ENCODE measurements at places on chromosomes 5 and 9.

DNA sequence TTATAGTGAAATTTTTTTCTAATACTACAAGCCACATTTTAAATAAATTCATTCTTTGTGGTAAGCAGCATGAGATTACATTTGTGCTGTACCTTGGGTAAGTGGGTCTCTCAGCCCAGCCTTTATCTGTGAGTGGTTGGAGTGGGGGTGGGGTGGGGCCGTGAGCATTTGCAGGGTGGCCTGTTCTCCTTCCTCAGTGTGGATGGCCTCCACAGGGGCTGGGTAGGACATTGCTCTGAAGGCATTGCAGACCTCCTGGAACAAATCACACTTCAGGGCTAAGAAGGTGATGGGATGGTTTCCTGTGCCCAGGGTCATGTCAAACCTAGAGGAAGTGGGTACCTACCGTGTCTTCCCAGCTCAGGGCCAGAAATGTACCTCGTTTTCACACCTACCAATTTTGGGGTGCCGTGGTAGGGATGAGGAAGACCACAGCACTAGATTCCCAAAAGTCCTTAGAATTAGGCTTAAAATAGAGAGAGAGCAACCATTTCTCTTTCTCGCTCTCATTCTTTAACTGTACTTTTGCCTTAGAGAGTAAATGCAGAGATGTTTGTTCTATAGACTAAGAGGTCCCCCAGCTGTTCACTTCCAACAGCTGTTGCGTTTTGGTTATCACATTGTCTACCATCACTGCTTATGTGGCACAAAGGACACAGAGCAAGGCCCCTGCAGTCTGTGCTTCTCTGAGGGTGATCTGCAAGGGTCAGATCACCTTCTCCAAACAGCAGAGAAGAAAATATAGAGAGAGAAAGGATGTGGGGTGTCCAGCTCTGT, 83.4 kb upstream of the CTSL start:
- DNase-seq = no peak

DNA sequence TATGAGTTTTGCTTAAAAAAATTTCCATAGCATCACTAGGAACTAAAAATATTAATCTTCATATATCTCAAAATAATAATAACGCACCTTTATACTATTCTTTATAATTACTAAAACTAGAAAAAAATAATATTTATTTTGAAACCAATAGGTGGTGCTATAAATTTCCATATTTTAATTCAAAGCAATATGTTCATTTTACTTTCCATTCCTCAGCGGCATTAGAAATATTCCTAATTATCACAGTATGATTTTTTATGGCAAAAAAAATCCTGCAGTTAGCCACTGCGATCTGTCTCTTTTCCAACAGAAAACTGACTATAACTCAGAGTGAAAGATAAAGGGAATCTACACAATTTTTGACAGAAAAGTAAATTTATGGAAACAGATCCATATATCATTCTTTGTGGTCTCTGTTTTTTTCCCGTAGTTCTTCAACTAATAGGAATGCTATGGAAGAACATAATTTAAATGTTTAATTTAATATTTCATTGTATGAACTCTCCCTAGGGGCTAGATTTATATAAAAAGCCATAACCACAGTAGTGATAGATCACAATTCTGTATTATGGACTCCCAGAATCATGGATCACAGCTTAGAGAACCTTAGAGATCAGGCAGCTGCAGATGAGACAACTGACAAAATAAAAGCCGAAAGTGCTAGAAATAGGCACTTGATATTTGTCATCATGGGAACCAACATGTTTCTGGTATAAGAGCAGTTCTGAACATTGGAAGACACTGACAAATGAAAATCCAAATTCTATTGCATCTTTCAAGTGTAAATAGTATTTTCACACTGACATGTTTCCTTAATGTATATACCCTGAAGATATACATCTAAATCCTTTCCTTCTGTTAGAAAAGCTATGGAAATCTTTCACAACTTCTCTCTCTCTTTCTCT, 167.7 kb upstream of the MPDZ start:
- DNase-seq = no peak

DNA sequence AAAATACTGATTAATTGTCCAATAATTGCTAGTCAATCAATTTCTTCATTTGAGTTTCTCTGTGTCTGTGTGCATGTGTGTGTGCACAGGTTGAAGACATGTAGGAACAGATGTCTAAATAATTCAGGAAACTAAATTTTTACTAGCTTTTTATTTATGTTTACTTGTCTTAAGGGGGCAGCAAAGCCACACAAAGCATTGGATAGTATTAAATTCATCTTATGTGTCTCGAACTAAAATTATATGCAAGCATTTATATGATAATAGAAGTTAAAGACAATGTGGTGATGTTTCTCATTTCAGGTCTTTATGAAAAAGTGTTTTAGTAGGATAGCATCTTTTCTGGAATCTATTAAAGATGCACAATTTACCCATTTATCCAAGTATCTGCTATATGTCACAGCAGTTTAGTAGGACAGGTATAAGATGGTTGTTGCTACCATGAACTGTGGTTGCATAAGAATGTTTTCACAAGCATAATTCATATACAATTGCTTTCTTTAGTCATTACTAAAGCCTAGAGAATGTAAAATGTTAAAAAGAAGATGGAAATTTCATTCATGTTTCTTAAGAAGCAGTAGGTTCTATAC, 784.6 kb upstream of the NUDT12 start:
- DNase-seq = no peak

GRCh38 chr9:19193029-19193324, 37.5 kb upstream of the DENND4C start:
- no peak for DNase-seq

DNA sequence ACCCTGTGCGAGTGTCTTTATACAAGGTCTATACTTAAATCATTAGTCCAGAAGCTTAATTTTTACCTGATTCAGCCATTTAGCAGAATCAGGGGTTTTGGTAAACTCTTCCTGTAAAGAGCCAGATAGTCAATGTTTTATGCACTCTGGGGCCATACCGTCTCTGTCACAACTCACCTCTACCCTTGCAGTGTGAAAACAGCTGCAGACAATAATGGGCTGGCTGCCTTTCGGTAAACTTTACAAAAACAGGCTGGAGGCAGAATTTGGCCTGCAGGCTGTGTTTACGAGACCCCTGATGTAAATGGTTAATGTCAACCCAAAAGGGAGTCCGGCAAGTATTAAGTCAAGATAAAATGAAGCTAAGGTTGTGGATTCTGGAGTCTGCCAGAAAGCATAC, 32.8 kb downstream of the SMARCA2 start:
- no peak for DNase-seq

GRCh38 chr5:96709152-96709821, 47.1 kb downstream of the CAST start:
- DNase-seq = no peak

- DNase-seq = no peak
Observed at GRCh38 chr9:804026-804425, 37.5 kb upstream of the DMRT1 start.

DNA sequence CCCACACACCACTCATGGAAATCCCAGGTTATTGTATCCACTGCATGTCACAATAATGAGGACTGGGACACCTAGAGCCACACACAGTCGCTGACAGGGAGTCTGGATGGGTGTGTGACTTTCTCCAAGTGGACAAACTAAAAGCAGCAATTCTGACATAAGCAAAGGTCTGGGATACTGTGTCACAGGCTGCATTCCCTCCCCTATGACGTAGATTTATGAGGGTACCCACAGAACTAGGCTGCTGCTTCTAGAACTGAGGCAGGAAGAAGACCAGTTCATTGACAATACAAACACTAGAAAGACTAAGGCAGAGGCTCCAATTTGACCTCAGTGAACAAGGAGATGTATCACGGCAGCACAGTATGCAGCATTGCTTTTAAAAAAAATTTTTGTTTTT, 63.6 kb upstream of the TBCA start:
- no peak for DNase-seq

DNA sequence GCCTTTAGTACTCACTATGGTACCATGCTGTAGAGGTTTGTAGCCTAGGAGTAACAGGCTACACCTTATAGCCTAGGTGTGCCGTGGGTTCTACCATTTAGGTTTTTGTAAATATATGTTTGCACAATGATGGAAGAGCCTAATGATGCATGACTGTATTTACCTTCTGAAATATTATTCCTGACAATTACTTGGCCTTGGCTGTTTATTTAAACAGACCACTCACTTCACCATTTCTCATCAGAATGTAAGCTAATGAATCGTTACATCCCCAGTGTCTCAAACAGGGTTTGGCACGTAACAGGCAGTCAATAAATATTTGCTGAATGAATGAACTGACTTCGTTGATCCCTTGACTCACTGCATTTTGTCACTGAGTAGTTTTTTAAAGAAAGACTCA, 93.1 kb downstream of the MED27 start:
- DNase-seq = no peak

DNA sequence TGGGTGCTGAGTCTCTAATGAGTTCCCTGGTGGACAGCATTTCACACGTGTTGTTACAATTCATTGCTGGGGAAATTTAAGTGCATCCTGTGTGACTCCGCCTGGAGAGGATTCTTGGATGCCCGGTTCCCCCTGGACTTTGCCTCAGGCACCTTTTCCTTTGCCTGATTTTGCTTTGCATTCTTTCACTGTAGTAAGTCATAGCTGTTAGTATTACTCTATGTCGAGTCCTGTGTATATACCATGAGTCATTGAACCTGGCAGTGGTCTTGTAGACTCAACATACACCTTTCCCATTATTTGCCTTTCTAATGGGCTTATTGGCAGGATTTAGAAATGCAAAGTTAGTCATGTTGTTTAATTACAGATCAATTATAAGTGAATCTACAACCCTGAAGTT, 81.9 kb upstream of the DHFR start:
- DNase-seq = no peak

DNA sequence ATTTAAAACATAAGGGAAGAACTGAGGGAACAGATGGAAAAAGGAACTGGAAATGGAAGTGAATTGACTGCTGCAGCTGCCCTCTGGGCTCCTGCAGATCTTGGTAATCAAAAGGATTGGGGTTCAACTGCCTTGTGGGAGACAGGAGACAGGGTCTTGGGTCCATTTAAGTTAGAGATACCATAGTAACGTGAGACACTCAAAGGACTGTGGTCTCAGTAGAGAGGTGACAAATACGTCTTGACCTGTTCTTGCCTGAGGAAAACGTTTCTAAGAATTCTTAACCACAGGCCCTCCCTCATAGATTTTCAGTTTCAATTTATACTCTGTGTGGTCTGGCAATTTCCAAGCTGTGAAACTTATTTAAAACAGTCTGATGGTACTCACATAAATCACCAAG, 100.8 kb upstream of the DHFR start:
- DNase-seq = no peak

DNA sequence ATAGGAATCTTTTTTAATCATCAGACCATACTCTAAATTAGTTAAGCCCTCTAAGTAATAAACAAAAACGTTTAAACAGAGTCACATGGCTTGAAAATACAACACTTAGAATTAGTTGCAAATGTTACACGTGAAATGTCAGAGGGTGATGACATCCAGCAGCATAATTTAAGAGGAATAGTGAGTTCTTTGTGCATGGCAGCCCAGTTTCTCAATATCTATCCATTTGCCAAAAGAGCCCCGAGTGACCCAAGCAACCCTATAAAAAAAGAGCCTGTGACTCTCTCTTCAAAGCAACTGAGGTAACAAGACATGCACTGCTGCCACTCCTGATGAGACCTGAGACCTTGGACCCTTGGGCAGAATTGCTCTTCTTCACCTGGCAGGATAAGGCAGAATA, 96.9 kb upstream of the RASA1 start:
- no peak for DNase-seq

GRCh38 chr9:123776708-123777537, 153.0 kb downstream of the DENND1A start:
- DNase-seq = no peak

- DNase-seq = no peak
Observed at GRCh38 chr5:21680196-21680595, 1172.9 kb downstream of the CDH12 start.
